ENCODE measurements at places on chromosomes 6 and 20. TPM values are rescaled to one million over a fixed set of nuclear protein-coding genes. Genes with fewer than 3 reads are reported as not detected.

GRCh38 chr6:142853244-142854180 lies 91.5 kb downstream of the HIVEP2 start:
- DNase-seq: no peak

DNA sequence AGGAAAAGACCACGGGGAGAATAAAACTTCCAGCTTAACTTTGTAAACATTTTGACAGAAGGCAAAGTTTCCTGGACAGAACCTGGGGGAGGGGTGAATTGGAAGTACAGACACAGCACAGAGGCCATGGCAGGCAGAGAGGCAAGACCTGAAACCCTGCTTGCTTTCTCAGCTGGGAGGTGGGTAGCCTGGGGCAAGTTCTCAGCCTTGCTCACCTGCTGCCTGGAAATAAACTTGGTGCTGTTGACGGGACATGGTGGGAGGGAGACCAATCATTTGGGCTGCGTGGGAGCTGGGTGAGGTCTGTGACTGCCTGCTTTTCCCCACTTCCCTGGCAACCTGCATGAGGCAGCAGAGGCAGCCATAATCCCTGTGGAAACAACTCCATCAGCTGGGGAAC lies 221.3 kb downstream of the MOXD1 start:
- DNase-seq: no peak

HLA-DRB1 gene
- not detected for polyA plus RNA-seq

DNA sequence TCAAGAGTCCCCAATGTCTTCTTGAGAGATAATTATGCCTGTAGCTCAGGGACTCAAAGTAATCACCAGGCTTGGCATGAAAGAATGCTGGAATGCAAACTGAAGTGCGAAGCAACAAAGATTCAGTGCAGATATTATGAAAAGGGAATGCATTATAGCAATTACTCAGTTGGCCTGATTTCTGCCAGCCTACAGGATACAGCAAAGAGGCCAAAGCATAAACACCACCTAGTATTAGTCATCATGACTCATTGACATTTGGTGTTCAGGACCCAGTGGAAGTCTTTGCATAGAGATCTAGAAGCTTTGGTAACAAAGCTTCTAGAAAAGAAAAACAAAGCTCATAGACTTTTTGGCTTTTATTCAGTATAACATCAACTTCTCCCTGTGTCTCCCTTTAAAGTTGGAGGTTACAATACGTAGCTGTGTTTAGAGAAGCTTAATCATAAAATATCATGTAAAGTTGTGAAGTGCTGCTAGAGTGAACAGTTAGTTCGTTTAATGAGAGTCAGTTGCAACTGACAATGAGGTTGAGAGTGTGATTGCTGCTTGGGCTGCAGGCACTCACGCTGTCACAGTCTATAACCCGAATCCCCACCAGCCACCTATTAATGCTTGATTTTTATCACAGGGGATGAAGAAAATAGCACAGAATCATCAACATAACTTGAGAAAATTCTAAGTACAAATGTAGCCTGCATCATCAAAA lies 932.7 kb downstream of the TFAP2A start:
- DNase-seq: no peak

DNA sequence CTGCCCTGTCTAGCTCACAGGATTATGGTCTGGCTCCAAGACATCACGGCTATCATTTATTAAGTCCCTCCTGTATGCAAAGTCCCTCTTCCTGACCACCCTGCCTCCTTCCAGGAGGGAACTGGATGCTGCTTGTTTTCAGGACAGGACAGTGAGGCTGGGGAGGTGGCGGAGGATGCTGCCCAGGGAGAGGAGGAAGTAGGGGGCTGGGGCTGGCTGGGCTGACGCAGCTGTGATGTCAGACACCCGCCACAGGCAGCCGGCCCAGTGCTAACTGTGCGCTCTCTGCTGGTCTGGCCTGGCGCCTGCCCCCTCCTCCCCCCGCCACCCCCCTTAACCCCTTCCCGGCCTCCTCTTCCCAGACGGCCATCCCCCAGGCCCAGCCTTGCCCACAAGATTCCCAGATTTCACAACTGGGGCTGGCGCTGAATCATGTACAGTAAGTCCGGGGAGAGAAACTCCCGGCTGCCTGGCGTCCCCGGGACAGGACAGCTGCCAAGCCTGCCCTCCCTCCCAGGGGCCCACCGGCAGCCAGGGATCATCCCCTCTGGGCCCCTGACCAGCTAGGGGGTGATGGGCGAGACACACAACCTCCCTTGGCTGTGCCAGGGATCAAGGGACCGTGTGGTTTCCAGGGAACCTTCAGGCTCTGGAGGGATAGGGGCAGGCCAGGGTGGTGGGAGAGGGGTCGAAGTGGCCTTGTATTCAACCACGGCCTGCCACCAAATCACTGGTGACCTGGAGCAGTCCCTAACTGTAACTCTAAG lies 118.1 kb downstream of the CEBPB start:
- peak; percentile 94 for DNase-seq

DNA sequence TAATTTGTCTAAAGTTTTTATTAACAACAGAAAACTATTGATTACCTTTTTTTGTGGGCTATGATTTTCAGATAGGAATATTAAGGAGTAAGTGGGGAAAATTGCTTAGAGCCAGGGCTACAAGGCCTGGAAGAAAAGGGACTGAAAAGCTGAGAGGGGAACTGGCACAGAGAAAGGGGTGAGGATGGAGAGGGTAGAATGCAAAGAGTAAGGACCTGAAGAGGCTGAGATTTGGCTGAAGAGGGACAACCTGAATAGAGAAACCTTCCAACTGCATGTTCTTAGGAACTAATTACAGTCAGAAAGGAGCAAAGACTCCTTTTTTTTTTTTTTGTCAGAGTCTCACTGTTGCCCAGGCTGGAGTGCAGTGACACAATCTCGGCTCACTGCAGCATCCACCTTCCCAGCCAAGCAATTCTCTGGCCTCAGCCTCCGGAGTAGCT lies 16.7 kb downstream of the BTN2A1 start:
- no peak for DNase-seq

XKR7 gene
- 0.02 TPM for polyA plus RNA-seq

PRRT1 gene
- 1.2 TPM for polyA plus RNA-seq

Data from SK-N-SH (cell line).